ENCODE measurements at places on chromosomes 6 and 20.
A peak's percentile ranks its signal among the peaks of the same experiment; 100 is the strongest.

GRCh38 chr6:149995235-149995750 lies 30.0 kb downstream of the RAET1L start:
- no peak for DNase-seq

GRCh38 chr20:373171-373890 lies 7.2 kb upstream of the TRIB3 start:
- DNase-seq = peak; percentile 53

DNA sequence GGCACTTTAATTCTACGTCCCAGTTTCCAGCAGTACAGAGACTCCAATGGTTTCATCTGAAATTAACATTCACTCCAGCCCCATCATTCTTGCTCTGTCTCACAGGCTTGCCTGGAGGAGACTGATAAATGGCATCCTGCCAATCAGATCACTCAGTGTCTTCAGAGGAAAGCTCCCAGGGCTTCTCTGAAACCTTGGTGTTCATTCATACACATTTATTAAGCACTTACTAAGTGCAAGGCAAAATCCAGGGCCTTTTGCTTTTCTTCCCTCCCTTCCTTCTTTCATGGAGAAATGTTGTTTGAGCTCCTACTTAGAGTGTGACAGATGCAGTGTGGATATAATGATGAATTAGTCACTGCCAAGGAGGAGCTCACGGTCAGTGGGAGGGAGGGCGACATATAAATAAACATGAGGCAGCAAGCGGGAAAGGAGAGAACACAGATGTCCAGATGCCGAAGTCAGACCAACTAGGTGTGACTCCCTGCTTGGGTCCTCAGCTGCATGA lies 106.7 kb upstream of the DTNBP1 start:
- no peak for DNase-seq

DNA sequence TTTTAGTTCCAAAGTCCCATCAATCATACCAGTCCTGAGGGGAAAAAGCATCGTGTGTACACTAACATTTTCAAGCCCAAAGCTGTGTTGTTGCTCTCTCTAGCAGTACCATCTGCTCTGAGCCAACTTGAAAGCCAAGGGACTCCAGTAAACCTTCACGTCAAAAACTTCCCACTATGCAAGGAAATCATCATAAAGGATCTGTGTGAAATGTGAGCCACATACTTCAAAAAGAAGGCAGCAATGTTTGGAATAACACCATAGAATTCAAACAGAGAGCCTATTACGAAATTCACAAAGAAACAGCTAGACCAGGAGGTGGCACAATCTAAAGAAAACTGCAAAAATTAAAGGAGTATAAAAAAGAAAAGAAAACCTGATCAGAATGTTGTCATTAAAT lies 399.8 kb upstream of the EPHA7 start:
- no peak for DNase-seq

GRCh38 chr6:38056361-38056760 lies 236.8 kb downstream of the ZFAND3 start:
- no peak for DNase-seq

DNA sequence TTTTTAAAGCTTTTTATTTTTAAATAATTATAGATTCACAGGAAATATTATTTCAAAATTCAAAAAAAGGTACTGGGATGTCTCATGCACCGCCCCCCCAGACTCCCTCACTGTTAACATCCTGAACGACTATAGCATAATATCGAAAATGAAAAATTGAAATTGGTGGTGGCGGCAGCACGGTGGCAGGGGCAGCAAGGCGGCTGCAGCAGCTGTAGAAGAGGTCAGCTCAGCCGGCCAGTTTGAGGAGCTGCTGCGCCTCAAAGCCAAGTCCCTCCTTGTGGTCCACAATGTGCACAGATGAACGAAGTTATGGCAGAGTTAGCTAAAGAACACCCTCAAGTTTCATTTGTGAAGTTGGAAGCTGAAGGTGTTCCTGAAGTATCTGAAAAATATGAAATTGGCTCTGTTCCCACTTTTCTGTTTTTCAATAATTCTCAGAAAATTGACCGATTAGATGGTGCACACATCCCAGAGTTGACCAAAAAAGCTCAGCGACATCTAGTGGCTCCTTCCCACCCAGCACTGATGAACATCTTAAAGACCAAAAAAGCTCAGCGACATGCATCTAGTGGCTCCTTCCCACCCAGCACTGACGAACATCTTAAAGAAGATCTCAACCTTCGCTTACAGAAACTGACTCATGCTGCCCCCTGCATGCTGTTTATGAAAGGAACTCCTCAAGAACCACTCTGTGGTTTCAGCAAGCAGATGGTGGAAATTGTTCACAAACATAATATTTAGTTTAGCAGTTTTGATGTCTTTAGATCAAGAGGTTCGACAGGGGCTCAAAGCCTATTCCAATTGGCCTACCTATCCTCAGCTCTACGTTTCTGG lies 100.8 kb downstream of the FAM217A start:
- peak; percentile 62 for DNase-seq

- no peak for DNase-seq
Measured at GRCh38 chr20:23122321-23122720, 36.2 kb upstream of the CD93 start.

GRCh38 chr6:25085756-25086155 lies 150.0 kb upstream of the RIPOR2 start:
- DNase-seq = no peak

GRCh38 chr6:42007286-42008137 lies 42.8 kb upstream of the TAF8 start:
- no peak for DNase-seq

DNA sequence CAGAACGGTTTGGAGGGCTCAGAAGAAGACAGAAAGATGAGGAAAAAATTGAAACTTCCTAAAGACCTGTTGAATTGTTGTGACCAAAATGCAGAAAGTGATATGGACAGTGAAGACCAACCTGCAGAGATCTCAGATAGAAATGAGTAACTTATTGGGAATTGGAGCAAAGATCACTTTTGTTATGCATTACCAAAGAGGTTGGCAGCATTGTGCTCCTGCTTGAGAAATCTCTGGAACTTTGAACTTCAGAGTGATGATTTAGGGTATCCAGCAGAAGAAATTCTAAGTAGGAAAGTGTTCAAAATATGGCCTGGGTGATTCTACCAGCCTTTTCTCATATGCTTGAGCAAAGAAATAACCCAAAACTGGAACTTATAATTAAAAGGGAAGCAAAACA lies 136.0 kb downstream of the GJA1 start:
- no peak for DNase-seq

DNA sequence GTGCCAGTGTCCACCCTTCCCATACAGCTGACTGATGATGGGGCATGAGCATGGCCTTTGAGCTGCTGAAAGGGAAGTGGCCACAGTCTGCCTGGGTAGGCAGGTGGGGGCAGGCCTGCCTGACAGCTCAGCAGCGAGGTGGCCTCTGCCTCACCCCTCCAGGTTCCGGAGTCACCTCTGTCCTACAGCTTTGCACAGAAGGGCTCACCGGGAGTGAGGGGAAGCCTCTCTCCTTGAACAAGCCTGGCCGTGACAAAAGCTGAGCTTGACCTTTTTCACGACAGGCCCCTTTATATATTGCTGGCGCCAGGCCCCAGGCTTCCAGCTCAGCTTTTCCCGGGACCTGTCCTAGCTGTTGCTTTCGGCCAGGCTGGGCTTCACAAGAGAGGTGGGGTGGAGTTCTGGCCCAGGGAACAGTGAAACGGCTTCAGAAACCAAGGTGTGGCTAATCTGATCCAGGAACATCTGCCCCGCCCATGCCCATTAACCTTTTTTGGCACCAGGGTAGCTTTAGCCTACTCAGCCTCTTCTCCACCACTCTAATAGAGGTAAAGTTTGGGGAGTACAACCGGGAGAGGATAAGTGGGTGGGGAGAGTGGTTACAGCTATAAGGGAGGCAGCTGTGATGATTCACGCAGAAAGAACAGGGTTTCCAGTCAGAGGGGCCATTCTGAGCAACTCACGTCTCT lies 42.9 kb downstream of the C6orf132 start:
- DNase-seq = no peak

GRCh38 chr6:126056355-126057004 lies 70.1 kb downstream of the TRMT11 start:
- DNase-seq = no peak
